SJSA1 (cell line): ENCODE measurements at places on chromosomes 11 and 22. TPM values are rescaled to one million over a fixed set of nuclear protein-coding genes. Genes with fewer than 3 reads are reported as not detected.

KCNK4 gene
- total RNA-seq = 0.31 TPM in 1 of 2 replicates, not detected in the other

SYCE3 gene
- total RNA-seq = not detected in 2 replicates

DNA sequence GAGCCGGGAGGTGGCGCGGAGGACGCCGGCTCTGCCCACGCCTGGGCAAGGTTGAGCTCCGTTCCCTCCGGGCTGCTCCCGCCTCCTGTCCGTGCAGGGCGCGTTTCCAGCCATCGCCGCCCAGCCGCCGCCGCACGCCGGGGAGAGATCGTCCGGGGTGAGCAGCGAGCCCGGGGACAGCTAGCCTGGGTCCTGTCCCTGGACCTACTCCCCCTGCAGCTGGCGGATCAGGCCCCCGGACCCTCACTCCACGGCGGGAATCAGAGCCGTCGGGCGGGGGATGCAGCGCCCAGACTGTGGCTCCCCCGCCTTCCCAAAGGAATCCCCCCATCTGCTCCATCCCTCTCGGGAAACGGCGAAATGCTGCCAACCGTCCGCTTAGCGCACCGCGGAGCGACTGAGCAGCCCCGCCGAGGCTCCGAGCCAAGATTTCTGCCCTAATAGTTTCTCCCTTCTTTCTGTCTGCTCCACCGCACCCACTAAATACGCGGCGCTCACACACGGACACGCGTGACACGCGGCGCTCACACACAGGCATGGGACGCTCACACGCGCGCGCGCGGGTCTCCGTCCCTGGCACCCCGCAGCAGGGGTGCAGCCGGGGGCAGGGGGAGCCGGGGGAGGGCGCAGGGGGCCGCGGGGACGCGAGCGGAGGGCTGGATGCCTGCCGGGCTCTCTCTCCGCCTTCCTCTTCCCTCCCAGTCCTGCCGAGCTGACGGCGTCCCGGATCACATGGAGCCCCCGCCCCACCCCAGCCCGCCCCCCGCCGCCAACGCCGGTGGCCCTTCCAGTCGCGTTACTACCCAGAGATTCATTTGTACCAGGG lies at the start of gene KCNJ5:
KCNJ5 (plus strand) TSS at position 814 of the 826 bp plus-strand sequence. CDS start 19,918 bp downstream, outside the sequence.
- peaks cover 3% of the 10 kb centered on the region; the same call in 1 of the 2 replicates for H3K4me1 ChIP-seq
- H3K27ac ChIP-seq = no peak within 1 kb of the TSS
- no peak for DNase-seq
- no peaks in the 10 kb centered on the region for H3K36me3 ChIP-seq

GRAP2 gene
- 0.61 TPM in 1 of 2 replicates, not detected in the other for total RNA-seq

GTSE1 gene
- 22.4 and 36.2 TPM in 2 replicates for total RNA-seq

DNA sequence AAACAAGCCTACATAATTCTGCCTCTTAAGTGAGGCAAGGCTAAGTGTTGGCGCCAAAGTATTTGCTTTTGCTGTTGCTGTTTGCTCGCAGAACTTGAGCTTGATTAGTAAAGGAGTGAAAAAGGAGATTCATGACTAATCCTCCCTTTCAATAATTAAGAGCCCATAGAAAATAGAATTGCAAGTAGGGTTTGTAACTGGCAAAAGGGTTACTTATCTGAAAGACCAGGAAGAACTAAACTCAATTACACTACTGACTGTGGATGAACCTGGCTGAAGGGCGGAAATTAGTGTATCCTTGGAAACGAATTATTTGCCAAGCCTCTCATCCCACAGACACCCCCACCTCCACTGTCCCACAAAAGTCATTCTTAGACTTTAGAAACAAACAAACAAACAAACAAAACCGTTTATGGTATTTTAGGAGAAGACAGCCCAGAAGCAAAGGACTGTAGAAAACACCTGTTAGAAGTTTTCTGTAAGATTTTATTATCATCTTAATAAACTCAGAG lies 411 bp upstream of the EXPH5 start:
- DNase-seq = no peak
- no peak overlapping the region for H3K4me3 ChIP-seq
- no peaks in the 10 kb centered on the region for H3K27me3 ChIP-seq
- H3K36me3 ChIP-seq = no peaks in the 10 kb centered on the region
- no peaks in the 10 kb centered on the region; the same call in 1 of the 2 replicates for H3K4me1 ChIP-seq
- H3K27ac ChIP-seq = no peak overlapping the region

DNA sequence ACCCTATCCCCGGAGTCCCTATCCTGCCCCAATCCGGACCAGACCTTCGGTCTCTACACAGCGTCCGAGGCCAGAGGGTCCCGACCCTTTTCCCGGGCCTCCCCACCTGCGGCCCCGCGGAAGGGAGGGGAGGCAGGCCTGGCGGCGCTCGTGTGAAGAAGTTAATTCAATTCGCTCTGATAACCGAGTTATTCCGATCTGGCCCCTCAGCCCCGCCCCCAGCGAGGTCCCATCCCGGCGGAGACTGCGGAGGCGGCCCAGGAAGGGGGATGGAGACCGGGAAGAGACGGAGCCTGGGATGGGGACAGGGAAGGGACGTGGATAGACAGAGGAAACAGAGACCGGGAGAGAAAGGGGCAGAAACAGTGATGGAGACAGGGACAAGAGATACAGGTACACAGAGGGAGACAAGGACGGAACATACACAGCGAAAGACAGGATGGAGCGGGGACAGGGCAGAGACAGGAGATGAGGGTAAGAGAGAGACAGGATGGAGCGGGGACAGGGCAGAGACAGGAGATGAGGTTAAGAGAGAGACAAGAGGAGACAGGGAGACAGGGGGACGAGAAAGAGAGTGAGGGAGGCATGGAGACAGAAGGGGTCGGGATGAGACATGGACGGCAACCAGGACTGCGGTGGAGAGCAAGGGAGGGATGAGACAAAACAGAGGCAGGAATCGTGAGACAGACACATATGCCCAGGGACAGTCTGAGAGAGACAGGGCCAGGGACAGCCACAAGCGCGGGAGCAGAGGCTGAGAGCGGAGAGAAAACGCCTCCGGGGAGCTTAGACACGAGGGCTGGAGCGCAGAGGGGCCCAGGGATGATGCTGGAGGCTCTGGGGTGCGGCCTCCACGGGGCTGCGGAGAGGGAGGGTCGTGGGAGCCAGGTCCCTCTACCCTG lies 636 bp upstream of the PHOX2A start:
- no peak for DNase-seq
- H3K36me3 ChIP-seq = no peaks in the 10 kb centered on the region
- peaks cover 6% of the 10 kb centered on the region for H3K4me1 ChIP-seq
- no peaks in the 10 kb centered on the region for H3K27me3 ChIP-seq

- H3K27me3 ChIP-seq = no peaks in the 10 kb centered on the region
- H3K36me3 ChIP-seq = no peaks in the 10 kb centered on the region
- no peak overlapping the region for H3K4me3 ChIP-seq
- DNase-seq = no peak
These were observed 7.7 kb downstream of the LIPT2 start for GRCh38 chr11:74485868-74486267.

TMEM86A gene
- 0.32 TPM in 1 of 2 replicates, not detected in the other for total RNA-seq

OTOG gene
- total RNA-seq = not detected in 2 replicates

HOATZ gene
- not detected in 2 replicates for total RNA-seq

DNA sequence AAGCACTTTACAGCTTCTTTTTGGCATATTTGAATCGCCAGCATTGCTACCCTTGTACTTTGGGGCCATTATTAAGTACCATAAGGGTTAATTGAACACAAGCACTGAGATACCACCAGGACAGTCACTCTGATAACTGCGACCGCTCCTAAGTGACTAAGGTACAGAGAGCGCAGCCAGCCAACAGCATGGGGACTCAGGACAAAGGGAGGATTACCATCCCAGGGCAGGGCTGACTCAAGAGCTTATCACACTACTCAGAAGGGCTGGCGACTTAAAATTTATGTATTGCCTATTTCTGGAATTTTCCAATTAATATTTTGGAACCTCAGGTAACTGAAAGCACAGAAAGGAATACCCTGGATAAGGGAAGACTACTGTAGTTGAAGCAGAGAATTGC lies 479 bp downstream of the ZNF280A start:
- H3K27me3 ChIP-seq = peaks cover 10% of the 10 kb centered on the region
- no peak overlapping the region for H3K27ac ChIP-seq
- DNase-seq = no peak
- peaks cover 10% of the 10 kb centered on the region for H3K4me1 ChIP-seq

ALDH3B1 gene
- 52.3 and 59.8 TPM in 2 replicates for total RNA-seq

DNA sequence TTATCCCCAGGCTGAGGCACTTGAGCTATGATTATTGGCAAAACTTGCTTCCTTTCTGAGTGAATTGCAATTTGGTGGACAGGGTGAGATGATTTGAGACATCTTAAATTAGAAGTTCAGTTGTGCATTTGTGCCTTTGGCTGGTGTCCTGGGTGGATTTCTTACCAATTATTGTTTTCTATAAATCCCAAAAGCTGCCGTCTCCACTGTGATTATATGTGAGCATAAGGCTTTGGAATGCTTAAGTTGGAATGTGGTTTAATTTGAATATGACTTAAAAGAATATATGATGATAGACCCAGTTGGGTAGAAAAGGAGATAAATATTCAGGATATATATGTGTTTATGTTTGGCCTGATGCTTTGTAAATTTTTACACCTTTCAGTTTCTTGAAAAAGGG lies 70.0 kb downstream of the EXT2 start:
- no peak for DNase-seq
- no peak overlapping the region for H3K27ac ChIP-seq
- H3K27me3 ChIP-seq = no peaks in the 10 kb centered on the region
- H3K4me3 ChIP-seq = no peak overlapping the region
- no peaks in the 10 kb centered on the region for H3K4me1 ChIP-seq
- H3K36me3 ChIP-seq = no peaks in the 10 kb centered on the region

TMEM123 gene
- total RNA-seq = 196 and 263 TPM in 2 replicates

APOBEC3B gene
- 3.5 and 9.4 TPM in 2 replicates for total RNA-seq

DNA sequence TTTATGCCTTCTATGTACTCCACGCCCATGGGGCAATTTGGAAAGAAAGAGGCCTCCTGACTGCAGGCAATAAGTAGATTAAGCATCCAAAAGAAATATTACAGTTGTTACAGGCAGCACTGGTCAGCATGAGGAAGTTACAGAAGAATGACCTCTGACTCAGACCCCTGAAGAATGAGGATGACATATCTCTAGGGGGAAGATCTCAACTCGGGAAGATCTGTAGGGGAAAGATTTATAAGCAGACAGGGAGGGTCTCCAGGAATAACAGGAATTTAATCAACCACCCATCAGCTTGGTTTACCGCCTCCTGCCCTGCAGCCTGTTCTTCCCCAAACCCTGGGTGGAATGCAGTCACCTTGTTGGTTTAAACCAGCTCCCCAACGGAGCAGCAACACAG lies 58.0 kb downstream of the RCN1 start:
- no peaks in the 10 kb centered on the region for H3K27me3 ChIP-seq
- DNase-seq = no peak
- H3K27ac ChIP-seq = no peak overlapping the region
- no peaks in the 10 kb centered on the region for H3K36me3 ChIP-seq
- H3K4me3 ChIP-seq = no peak overlapping the region
- peaks cover 8% of the 10 kb centered on the region for H3K4me1 ChIP-seq

DNA sequence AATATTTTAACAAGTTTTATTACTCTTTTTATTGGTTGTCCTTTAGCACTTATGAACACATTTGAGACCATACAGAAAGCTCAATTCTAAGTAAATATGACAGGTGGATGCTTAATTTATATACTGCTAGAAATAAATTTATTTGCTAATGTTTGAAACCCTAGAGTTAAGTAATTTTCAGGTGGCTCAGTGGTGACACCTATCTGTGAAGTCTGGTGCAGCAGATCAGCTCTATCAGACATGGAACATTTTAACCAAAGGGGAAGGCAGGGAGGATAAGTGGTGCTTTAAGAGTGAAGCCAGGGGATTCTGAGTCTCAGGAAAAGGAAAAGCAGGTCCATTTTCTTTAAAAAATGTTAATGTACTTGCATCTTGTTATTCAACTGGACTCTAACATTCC lies 175.8 kb downstream of the DSCAML1 start:
- no peak overlapping the region for H3K4me3 ChIP-seq
- H3K36me3 ChIP-seq = no peaks in the 10 kb centered on the region
- no peaks in the 10 kb centered on the region for H3K27me3 ChIP-seq
- H3K27ac ChIP-seq = no peak overlapping the region

TPBGL gene
- not detected in 2 replicates for total RNA-seq

- no peak overlapping the region for H3K27ac ChIP-seq
- H3K4me1 ChIP-seq = peaks cover 41% of the 10 kb centered on the region
- DNase-seq = no peak
- H3K4me3 ChIP-seq = no peak overlapping the region
- H3K27me3 ChIP-seq = no peaks in the 10 kb centered on the region
- H3K36me3 ChIP-seq = peaks cover 10% of the 10 kb centered on the region
These were observed 4.2 kb downstream of the LGR4 start for GRCh38 chr11:27468209-27468994.

DNA sequence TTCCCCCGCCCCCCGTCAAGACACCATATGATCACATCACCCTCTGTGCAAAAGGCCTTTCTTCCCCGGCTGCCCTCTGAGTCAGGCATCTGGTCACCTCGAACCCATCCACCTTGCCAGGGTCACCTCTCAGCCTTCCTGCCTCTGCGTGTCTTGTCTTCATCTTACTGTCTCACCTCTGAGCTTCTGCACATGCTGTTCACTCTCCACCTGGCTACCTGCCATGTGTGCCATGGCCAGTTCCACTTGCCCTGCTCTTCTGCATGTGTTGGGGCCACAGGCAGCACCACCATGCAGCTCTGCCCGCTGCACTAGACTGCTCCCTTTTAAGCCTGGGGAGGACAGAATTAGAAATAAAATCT lies 9.8 kb downstream of the ZNF74 start:
- DNase-seq = no peak
- H3K27ac ChIP-seq = no peak overlapping the region
- H3K4me1 ChIP-seq = no peaks in the 10 kb centered on the region

GRCh38 chr11:82980292-82980691 lies 78.8 kb downstream of the DDIAS start:
- no peak overlapping the region for H3K4me3 ChIP-seq
- peaks cover 38% of the 10 kb centered on the region for H3K4me1 ChIP-seq
- no peaks in the 10 kb centered on the region for H3K36me3 ChIP-seq
- peak overlapping the region; percentile 82 for H3K27ac ChIP-seq
- no peak for DNase-seq

- H3K4me3 ChIP-seq = peak within 1 kb of the TSS; percentile 41
- no peaks in the 10 kb centered on the region for H3K4me1 ChIP-seq
- H3K27ac ChIP-seq = no peak within 1 kb of the TSS
- H3K36me3 ChIP-seq = no peaks in the 10 kb centered on the region
- H3K27me3 ChIP-seq = peaks cover 12% of the 10 kb centered on the region; the same call in 1 of the 2 replicates
These were observed at the start of gene FAM181B for GRCh38 chr11:82733444-82734119. TSS of gene FAM181B (minus strand) at chr11:82733864. CDS start at chr11:82733729, 135 bp downstream.

DNA sequence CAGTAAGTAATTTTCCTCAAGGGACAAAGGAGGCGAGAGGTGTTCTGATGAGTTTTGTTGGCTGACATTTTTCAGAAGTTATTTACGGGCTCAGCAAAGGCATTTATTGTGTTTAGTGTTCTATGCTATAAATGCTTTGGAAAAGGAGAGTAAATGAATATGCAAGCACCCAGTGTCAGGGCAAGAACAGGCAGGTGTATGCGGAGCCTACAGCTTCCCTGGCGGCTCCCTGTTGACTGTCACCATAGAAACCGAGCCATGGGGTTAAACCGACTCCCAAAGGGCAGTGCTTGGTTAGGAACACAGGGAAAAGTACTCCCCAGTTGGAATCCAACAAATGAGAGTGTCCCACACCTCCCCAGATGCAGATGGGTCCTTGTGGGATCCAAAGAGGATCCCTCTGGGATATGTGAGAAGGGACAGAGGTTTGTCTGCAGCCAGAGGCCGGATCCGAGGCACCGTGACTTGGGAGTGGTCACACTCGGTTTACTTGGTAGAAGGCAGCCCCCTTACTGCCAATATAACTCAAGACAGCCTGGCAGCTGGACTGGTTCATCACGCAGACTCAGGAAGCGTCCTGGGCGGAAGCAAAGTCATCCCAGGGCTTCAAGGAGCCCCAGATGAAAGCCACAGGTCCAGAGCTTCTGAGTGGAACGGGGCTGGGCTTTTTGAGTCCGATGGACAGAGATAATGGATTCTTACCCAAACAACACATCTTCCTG lies 329.7 kb downstream of the CTTN start:
- DNase-seq = no peak
- no peaks in the 10 kb centered on the region for H3K4me1 ChIP-seq
- no peaks in the 10 kb centered on the region for H3K27me3 ChIP-seq

CBLIF gene
- not detected in 2 replicates for total RNA-seq
